Kidney (tissue), 22 donors: ENCODE measurements at places on chromosomes 7 and 10. TPM values are rescaled to one million over a fixed set of nuclear protein-coding genes. Genes with fewer than 3 reads are reported as not detected.

GRCh38 chr7:138204982-138205298 lies 128.7 kb downstream of the AKR1D1 start:
- no peak for DNase-seq

Gene TM9SF3
- 42.7 TPM for polyA plus RNA-seq

DNA sequence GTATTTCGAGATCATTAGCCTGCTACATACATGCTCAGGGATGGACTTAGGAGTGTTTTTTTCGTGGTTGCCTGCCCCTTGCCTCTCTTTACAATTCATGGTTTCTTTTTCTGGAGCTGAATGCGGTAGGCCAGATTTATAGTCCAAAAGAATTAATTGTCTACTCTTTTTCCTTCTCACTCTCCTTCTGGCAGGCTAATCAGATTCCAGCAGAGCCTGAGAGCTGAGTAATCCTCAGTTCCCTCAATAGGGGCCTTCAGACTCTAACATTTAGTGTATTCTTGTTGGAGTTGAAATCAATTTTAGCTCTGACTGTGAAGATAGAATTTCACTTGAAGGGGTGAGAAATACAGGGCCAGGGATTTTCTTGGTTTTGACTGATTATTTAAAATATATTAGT lies 16.4 kb downstream of the SORCS3 start:
- no peak for DNase-seq

DNA sequence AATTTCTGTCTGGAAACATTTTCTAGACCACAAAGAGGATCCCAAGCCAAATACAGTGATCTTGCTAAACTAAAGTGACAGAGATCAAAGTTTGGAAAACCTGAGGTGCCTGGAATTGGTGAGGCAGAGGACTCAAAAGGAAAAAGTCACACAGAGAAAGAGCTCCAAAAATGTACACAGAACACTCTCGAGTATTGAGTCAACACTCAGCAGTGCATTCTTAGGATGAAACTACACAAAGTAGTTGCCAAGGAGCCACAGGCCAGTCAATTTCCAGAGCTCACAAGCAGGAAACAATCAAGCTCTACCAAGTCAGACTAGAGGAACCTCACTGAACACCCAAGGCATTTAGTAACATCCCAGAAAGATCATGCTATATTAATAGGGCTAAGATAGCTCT lies 61.3 kb downstream of the MICU1 start:
- no peak for DNase-seq

GRCh38 chr10:37728830-37729229 lies 128.6 kb downstream of the ZNF248 start:
- DNase-seq, result no peak

DNA sequence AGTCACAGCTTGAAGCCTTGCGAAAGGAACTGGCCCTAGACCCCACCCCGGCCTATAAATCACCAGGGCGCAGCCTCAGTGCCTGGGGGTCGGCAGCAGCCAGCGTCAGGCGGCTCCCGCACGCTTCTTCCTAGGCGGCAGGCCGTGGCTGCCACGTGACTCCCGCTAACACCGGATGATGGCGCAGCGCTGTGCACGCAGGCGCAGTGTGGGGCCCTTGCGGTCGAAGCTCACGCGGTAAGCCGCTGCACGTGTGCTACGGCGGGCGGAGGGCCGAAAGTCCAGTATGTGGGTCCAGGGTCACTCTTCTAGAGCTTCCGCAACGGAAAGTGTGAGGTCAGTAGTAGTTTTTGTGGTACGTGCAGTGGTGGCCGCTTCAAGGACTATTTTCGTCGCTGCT lies at the start of gene STK31:
STK31 (plus strand) TSS at position 220 of the 400 bp plus-strand sequence; CDS start at position 287, 67 bp downstream.
- DNase-seq, result no peak

DNA sequence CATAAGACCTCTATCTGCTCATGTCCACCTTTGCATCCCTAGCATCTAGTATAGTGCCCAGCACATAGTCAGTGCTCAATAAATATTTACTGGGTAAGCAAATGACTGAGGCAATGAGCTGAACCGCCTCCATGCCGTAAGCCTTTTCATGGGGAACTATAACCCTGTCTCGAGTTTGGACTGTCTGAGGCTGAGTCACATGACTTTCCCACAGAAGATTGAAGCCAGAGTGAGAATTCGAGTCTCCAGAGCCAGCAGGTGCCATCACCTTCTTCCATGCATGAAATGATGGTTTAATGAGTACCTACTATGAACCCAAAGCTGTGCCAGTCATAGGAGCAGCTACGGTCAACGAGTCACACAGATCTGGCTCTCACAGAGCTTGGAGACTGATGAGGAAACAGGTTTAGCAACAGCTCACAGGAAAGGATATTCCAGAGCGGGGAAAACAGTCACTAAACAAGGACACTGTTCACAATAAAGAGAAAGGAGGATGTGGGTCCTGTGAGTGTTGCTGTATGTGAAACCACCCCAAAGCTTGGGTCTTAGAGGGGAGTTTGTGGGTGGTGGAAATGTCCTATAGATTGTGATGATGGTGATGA lies 75.2 kb downstream of the TEX36 start:
- DNase-seq, result no peak

DNA sequence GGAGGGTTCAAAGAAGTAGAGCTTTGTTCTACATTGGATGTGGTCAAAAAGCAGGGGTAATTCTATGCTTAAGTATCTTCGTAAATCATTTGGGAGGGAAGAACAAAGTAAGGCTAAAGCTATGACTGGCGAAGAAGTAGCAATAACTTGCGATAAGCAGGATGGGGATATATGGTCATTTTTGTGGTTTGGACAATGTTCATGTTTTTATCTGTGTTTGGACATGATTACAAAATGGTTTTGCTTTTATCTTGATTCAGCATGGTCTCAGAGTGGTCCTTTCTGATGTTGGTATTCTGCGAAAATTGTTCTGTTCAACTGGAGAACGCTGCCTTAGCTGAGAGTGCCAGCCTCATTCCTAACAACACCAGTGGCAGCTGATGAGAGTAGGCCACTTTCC lies 208.8 kb downstream of the SEMA3A start:
- DNase-seq, result no peak

DNA sequence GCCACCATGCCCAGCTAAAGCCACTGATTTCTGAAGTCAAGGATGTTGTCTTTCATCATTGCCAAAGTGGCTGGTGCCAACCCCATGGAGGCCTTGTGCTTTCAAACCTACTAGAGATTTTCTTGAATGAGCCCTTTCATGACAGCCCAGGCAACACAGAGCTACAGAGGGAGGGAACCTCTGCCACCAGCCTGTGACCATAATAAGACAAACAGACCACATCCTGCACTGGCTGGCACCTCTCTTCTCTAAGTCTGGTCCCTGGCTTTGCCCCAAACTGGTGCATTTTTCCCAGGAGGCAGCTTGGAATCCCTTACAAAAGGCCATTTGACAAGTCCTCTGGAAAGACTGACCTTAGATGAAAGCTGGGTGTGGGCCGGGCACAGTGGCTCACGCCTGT lies 348.8 kb downstream of the GALNT17 start:
- no peak for DNase-seq

Gene TSPAN13
- polyA plus RNA-seq, result 10.2 TPM

Gene BLVRA
- 86.9 TPM for polyA plus RNA-seq

DNA sequence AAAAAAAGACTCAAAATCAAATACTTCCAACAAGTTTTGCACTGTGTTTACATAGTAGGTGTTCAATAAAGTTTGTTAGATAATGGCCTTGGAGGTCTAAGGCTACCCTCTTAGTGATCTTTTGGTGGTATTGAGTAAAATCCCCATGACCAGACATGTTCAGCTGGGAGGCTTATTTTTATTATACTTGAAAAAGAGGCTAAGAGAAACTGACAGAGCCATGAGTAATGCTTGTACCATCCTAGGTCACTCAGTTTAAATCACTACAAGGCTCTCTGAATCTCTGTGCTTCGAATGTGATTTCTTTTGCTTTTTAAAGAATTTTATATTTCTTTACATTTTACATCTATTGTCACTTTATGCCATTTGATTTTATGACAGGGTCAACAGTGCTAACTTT lies 90.5 kb downstream of the TWIST1 start:
- no peak for DNase-seq

Gene WIPF3
- 3.8 TPM for polyA plus RNA-seq

- DNase-seq, result peak; percentile 15
These were observed 41.5 kb upstream of the SMIM30 start for GRCh38 chr7:113159746-113160339.

Gene OR2A42
- 0.13 TPM for polyA plus RNA-seq

Gene NSUN5
- 24.2 TPM for polyA plus RNA-seq

Gene CALML5
- not detected for polyA plus RNA-seq

- peak; percentile 6 for DNase-seq
These were observed 120.9 kb downstream of the CACNB2 start for GRCh38 chr10:18261063-18261610.

GRCh38 chr10:2885288-2886278 lies 181.8 kb upstream of the PFKP start:
- DNase-seq, result no peak

- no peak for DNase-seq
These were observed 78.1 kb upstream of the RHEB start for GRCh38 chr7:151597541-151598444.

Gene VAX1
- polyA plus RNA-seq, result not detected

GRCh38 chr7:7354674-7355073 lies 172.3 kb downstream of the C1GALT1 start:
- no peak for DNase-seq

GRCh38 chr7:44145969-44146911 lies 5.1 kb upstream of the MYL7 start:
- peak; percentile 86 for DNase-seq

- peak; percentile 74 for DNase-seq
These were observed 110.7 kb downstream of the RALA start for GRCh38 chr7:39733881-39734632.

DNA sequence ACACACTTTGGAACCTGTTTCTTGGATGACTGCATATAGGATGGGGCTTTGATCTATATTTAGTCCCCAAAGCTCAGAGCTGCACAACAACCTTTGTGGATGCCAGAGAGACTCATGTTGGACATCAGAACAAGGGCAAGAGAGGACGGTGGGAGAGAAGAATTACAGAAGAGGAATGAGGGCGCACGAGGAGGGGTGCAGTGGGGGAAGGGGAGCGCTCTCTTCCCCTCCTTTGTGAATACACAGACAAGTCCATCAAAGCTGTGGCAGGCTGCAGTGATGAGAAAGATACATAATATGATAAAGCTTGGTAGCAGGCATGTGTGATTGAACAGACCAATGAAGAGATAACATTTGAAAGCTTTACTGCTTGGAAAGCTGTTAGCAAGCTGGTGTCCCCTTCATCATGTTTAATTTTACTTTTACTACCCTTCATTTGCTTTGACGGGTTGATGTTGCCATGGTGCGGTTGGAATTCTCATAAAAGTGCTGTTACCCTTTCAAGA lies 857.8 kb downstream of the KCNMA1 start:
- no peak for DNase-seq

DNA sequence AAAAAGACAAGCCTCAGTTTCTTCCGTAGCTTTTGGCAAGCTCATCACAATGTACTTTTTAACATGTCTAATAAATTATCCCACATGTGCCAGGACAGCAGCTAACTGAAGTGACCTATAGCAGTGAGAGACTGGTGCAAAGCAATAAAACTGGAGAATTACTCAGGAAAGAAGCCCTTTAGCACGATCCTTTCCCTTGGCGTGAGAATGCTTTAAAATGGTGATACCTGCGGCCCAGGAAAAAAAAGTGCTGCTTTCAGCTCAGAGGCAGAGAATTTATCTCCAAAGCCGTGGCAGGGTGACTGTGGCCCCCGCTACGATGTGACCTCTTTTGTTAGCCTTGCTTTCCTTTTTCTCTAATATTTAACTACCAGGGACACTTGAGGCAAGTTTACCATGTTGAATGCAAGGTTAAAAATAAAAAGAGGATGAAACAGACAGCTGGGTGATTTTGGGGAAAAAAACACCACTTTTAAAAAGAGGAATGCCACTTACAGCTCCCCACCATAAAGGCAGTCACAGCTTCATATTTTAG lies 184.0 kb downstream of the FANK1 start:
- peak; percentile 48 for DNase-seq

GRCh38 chr10:6579183-6579903 lies 733 bp downstream of the PRKCQ start:
- peak; percentile 48 for DNase-seq

DNA sequence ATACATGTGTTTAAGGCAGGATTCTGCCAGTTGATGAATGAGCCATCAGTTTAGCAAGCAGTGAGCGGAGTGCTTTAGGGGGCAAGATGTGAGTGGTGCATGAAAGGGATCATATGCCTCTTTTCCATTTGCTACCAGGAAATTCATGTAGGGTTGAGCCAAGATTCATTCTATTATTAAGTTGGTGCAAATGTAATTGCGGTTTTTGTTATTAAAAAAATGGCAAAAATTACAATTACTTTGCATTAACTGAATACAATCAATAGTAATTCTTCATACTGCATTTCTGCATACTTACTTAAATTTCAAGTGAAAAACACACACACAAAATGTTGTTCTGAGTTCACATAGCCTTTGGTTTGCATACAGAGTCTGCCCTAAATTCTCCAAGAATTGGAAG lies 30.1 kb upstream of the NAMPT start:
- DNase-seq, result no peak

DNA sequence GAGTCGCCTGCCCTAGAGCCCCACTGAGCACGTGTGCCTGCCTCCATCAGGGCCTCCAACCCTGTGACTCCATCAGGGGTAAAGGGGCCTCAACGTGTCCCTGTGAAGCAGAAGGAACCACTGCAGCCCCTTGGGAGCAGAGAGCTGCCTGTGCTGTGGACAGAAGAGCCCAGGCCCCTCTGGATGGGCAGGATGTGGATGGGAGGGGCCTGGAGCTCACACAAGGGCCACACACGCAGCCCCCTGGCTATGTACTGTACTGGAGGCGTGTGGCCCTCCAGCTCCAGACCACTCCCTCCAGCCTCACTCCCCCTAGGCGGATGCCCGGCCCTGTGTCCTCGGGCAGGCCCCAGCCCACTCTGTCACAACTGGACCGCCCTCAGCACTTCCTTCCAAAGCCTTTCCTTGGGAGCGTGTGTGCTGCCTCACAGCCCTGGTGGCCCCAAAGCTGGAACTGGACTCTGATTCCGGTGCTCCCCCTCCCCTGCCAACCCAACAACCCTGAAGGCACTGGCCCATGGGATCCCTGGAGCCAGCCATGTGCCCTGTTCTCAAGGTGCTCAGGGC lies 238.0 kb downstream of the TCERG1L start:
- DNase-seq, result no peak

Gene AKR1C2
- polyA plus RNA-seq, result 11.8 TPM

Gene IMPDH1
- polyA plus RNA-seq, result 20.9 TPM

Gene PDE6C
- polyA plus RNA-seq, result not detected

Gene PLXNA4
- polyA plus RNA-seq, result 0.17 TPM

DNA sequence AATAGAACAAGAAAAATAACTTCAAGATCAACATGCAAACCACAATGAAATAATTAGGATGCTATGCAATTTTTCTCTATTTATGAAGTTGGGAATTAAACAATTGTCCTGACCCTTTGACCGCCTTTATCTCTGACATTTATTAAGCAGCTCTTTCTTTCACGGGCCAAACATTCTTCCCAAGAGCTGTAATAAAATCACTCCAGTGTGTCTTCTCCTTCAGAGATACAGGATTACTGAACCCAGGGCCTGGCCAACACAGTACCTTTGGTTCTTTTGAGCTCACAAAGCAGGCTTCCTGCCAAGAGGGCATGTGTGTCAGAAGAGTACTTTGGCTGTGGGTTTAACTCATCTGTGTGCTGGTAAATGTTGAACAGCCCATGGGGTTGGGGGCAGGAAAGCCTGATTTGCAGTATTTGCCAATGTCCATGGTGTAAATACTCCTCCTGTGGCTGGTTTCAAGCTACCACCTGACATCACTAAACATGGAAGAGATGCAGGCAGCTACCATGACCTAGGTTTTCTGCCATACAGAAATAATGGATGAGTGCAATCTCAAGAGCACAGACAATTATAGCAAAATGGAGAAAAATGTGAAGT lies 121.7 kb downstream of the FANK1 start:
- DNase-seq, result no peak

Gene TRUB1
- 11.5 TPM for polyA plus RNA-seq
